NCI-H2029 (cell line): ENCODE measurements at places on chromosomes 7 and 10.

DNA sequence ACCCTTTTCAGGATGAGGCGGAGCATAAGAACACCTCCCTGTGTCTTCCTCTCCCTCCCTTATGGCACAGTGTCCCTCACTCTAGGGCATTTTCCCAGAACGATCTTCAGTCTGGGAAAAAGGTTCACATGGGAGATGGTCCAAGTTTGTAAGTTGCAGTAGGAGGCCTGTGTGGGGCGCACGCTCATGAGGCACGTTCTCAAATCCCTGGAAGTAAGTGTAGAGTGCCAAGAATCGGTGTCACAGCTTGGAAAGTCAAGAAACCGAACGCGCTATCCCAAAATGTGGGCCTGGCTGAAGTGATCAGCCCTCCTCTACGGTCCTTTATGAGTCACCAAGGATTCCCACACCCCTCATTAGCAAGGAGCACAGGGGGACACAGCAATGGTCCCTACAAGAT is 23.9 kb upstream of the SMARCD3 start:
- no peak for DNase-seq

DNA sequence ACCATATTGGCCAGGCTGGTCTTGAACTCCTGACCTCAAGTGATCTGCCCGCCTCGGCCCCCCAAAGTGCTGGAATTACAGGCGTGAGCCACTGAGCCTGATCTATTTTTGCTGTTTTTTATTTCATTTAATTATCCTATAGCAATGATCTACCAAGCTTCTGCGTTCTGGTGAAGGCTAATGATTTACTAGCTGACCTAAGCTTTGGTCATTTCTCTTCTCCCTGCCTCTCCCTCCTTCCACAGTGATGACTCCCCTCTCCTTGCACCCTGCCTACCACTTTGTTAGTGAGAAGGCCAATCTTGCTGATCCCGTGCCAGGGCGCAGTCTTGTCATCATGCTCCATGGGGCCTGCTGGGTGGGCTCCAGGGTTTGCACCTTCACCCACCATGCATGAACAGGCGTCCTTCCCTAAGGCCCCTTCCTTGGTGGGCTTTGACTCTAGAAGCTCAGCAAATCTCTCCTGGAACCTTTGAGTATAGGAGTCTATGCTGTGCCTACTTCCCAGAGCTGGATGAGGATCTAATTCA is 11.9 kb upstream of the ZCCHC24 start:
- no peak for DNase-seq

DNA sequence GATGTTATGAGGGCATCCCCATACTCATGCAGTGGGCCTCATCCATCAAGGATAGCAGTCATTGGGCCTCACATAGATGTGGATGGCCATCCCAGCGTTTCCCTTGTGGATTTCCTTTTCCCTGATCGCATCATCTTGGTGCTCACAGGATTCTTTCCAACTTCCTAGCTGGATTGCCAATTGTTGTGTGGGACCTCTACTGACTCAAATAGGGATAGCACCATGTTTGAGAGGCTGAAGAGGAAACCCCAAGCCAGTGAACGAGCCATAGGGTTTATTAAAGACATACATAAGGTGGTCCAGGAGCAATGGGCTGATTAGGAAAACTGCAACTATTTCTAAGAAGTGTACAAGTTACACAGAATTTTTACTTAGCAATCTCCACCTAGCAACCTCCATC is 21.8 kb downstream of the ASZ1 start:
- DNase-seq: no peak

GRCh38 chr7:142338633-142339501 is 81.0 kb upstream of the PRSS58 start:
- peak; percentile 67 for DNase-seq

GRCh38 chr10:60654813-60655464 is 123.3 kb upstream of the CDK1 start:
- DNase-seq: no peak

- no peak for DNase-seq
Measured at GRCh38 chr10:76459016-76459730, 1027.7 kb downstream of the LRMDA start.

GRCh38 chr10:18501629-18502028 is 149.8 kb downstream of the NSUN6 start:
- no peak for DNase-seq

- DNase-seq: no peak
Measured at GRCh38 chr10:30300728-30301127, 48.4 kb downstream of the MTPAP start.

GRCh38 chr7:152189061-152189460 is 163.6 kb downstream of the GALNT11 start:
- no peak for DNase-seq

DNA sequence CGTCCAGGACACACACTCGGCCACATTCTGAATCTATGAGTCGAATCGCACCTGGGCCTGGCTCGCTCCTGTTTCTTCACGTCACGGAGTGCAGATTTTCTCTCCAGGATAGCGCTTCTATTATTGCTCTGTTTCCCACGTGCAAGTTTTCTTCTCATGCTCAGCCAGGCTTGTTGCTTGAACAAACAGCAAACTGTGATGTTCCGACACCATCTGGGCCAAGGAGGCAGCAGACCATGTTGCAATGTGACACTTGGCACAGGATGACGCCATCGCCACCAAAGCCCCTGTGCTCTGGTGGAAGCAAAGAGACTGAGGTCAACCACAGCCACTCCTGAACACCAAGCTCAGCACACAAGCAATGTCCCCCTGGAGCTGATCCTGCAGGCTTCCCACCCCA is 507.1 kb upstream of the ADARB2 start:
- no peak for DNase-seq

DNA sequence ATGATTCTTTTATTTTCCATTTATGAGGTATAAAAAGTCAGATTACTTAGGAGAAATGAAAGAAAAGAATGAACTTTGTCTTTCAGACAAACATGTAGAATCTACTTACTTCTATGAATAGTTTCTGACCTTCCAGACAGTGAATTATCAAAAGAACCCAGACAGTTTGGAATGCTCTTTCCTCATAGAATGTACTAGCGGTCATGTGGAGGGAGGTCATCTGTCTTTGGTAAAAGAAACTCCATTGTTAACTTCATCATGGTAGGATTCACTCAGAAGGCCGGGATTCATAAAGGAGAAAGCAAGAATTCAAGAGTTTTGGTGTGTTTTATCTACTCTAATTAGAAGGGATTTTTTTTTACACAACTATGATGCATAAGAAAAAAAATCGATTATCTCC is 144.8 kb upstream of the ZNF804B start:
- no peak for DNase-seq

- DNase-seq: no peak
Measured at GRCh38 chr10:113278664-113279063, 274.2 kb upstream of the HABP2 start.

DNA sequence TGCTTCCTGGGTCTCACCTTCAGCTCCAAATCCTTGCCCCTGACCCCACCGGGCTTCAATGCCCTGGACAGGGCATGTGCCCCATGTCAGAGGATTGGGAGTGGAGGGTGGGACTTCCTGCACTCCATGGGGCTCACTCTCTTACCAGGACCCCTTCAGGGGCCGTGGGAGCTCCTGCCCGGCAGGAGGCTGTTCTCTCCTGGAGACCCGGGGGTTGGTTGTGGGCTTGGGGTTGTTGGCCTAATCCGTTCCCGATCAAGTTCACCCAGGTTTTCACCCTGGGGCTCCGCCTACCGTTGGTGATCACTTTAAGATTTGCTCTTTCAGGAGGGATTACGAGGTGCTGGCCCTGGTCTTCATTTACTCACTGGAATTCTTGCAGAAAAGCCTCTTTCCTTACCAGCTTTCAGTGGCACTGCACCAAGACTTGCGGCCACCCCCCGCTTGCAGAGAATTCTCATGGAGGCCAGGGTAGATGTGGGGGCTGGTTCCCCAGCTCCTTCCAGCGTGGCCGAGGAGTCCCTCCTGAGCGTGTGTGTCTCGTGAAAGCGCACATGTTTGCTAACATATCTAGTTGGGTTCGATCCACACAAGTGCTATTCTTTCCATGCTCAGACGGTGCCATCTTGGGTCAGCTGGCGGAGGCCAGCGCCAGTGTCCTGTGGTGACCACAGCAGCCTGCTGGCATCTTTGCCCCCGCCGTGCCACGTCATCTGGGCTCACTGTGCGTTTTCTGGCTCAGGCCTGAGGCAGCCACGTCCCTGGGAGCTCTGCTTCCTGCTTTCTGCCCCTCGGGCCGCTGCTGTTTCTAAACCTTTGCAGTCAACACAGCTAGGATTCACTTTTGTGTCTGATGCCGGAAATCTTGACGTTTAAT is 15.6 kb downstream of the PWWP2B start:
- DNase-seq: no peak

- no peak for DNase-seq
Measured at GRCh38 chr7:7671361-7671760, 30.8 kb downstream of the UMAD1 start.

GRCh38 chr7:131381069-131381838 is 53.6 kb downstream of the MKLN1 start:
- no peak for DNase-seq

DNA sequence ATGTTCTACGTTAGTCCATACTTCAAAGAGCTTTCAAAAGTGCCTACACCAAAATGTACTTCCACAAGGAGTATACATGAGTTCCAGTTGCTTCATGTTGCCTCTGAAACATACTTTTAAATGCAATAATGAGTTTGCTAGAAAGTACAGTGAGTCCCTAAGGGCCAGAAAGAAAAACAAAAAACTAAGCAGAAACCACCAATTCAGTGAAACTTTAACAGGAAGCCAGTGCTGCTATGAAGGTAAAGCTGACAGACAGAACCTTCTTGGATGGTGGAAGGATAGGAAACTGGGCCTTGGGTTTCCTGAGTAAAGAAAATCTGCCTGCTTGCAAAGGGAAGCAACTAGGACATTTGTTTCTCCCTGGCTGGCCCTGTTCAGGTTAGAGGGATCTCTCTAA is 104.2 kb downstream of the CTTNBP2 start:
- no peak for DNase-seq
